ENCODE measurements at places on chromosomes 11 and 22.

- DNase-seq = no peak
These were observed 99.4 kb downstream of the AASDHPPT start for GRCh38 chr11:106176817-106177216.

DNA sequence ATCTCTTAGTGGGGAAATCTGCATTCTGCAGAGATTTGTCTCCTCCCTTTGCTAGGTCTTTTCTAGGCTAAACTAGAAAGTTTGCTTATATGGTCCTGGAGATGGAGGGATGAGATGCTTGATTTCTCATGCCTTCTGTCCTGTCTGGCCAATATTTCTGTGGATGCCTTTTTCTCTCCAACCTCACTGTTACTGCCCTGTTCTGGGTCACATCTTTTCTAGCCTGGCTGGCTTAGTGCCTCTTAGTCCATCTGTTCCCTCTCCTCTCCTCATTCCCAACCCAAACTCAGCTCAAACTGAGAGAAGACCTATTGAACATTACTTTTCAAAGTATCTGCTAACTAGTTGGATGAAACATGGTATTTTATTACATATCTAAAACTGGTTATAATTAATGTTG, 62.0 kb downstream of the RRM1 start:
- DNase-seq = no peak

DNA sequence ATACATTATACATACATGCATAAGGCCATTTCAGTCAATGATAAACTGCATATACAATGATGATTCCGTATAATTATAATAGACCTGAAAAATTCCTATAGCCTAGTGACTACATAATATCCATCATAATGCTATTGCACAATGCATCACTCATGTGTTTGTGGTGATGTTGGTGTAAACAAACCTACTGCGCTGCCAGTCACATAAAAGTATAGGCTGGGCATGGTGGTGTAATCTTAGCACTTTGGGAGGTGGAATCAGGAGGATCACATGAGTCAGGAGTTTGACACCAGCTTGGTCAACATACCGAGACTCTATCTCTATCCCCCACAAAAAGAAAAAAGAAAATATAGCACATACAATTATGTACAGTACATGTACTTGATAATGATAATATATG, 163.7 kb upstream of the DDI1 start:
- DNase-seq = no peak

DNA sequence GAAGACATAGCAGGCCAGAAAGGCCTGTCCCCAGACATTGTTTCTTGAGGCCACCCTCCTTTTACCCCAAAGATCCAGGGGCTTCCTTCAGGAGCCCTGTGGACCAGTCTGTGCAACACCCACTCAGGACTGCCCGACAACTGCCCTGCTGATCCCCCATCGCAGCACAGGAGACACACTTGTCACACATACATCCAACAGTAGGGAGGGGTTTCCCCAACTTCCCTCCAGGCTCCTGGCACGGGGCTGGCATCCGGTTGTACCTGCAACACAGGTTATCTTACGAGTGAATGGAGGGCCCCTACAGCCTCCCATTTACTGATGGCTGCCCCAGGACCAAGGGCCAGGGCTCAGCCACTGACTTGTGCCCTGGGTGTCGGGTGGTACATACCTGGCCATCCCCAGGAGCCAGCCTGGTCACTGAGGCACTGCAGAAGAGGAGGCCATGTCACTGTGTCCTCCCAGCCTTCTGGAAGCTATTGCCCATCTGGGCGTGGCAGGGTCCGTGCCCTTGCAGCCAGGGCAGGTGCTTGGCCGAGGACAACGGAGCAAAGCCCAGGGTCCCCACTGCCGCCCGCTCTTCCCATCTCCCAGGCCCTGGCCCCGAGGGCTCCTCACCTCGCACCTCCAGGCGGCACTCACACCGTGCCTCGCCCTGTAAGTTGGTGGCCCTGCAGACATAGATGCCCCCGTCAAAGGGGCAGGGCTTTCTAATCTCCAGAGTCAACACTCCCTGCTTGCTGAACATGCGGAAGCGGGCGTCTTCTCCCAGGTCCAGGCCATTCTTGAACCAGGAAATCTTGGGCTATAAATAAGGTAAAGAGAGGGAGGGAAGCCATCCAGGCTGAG, 20.8 kb downstream of the MYBPC3 start:
- DNase-seq = no peak

GRCh38 chr11:86589856-86590589, 82.4 kb downstream of the ME3 start:
- no peak for DNase-seq

DNA sequence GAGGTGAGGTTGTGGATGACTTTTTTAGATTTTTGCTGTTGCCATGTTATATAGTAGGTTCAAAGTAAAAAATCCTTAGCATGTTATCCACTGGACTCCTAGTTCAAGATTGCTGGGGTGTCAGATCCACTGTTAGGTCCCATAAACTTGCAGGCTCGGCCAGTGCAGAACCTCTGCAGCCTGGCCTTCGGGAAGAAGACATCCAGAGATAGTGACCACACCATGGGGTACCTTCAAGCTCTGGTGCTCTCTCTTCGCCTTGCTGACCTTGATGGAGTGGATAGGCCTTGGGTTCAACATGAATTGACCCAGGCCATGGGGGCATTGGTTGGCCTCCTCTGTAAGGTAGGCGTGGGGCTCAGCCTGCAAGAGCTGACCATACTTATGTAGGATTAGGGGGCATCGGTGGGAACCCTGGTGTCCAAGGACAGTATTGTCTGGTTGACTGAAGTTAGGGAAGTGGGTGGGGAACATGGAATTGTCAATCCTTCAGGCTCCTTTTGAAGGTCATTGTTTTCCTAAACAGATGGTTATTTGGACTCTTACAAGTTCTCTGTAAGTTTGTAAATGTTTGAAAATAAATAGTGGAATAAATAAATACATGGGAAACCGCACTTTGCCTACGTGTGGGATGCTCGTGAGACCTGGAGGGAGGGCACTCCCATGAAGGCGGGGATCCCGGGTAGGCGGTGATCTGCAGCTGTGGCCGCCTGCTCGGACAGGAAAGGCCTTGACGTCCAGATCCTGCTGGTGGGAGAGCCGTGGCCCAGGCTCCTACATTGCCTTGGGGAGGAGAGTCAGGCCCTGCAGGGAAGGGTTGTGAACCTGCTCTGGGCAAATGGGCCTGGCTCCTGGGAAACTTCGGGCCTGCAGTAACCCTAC, 37.1 kb downstream of the BCR start:
- no peak for DNase-seq

GRCh38 chr22:29998627-29999384, 81.5 kb upstream of the HORMAD2 start:
- DNase-seq = no peak

DNA sequence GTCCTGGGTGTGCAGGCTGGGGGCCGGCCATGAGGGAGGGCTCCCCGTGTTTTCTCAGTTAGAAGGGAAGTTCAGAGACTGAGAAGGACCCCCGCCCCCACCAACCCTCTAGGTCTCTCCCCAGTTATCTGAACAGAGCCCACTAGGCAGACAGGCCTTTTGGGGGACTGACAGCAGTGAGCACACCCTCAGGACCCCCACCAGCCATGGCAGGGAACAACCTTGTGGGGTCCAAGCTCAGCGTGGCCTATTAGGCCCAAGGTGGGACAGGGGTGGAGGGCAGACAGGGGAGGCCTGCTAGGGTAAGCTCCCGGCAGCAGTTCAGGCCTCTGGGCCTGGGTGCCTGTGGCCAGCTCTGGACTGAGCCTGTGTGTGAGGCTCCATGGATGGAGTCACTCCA, 5.6 kb downstream of the LRRC75B start:
- DNase-seq = no peak

DNA sequence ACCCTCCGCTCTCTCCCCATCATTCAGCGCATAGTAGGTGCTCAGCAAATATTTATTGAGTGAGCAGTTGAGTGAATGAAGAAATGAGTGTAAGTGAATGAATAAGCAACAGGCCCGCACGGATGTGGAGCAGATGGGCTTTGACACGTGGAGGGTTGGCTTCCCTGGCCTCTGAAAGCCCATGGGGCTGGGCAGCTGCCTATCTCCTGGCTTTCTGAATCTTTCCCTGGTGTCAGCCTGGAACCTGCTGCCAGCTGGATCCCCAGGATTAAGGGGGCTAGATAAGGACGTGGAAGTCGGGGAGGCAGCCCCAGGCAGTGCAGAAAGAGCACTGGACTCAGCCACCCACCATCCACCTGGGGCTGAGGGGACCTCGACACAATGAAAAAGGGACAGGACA, 12.6 kb downstream of the IL2RB start:
- DNase-seq = no peak

- no peak for DNase-seq
These were observed 27.8 kb downstream of the PIK3C2A start for GRCh38 chr11:17179970-17180369.

DNA sequence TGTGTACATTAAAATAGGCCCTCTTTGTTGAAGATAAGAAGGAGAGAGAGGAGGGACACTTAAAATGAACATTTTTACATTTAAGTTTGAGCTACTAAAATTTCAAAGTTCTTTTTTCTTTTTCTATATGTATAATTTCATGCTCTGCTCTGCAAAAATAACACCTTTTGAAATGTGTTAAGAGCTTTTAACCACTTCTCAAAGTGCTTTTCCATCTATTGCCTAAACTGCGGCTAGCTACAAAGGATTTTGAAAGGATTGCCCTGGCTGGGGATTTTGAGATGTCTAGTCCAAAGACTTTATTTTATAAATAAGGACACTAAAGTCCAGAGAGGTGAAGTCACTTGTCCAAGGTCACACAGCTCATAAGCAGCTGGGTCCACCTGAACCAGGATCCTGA, 138.5 kb downstream of the CCDC81 start:
- no peak for DNase-seq

GRCh38 chr11:68976563-68976962, 4.2 kb downstream of the MRGPRD start:
- DNase-seq = no peak

DNA sequence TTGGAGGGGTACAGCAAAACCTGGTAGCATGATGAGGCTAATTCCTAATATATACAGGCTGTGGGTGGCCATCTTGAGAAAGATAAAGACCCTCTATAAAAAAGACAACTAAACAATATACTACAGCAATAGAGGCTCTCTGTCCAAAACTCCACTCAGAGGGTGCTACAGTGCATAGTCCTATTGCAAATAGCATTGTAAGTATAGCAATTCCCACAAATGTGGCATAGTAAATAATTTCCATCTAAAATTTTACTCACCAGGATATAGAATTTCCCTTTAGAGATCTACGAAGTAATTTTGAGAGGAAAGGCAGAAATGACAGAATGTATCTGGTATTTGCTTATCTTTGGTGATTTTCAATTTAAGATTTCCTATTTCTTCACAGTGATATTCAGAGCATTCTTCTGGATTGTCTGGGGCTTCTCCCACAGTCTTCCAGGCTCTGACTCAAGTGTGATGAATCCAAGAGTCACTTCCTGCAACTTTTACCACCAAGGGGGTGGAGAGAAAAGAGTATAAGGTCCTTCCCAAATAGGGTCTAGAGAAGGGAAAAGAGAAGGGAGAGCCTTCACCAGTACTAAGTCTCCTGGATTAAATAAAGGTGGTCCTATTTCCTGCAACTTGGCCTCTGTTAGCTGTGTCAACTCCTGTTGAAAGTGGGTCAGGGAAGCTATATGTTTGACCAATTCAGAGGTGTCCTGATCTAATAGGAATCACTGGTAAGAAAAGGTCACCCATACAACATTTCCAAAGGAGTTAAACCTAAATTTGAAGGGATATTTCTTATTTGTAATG, 1054.7 kb upstream of the CNTN5 start:
- DNase-seq = no peak

GRCh38 chr22:27100789-27101188, 443.4 kb downstream of the MIAT start:
- DNase-seq = no peak

GRCh38 chr22:42433754-42434682, 1.8 kb upstream of the NFAM1 start:
- DNase-seq = no peak

- DNase-seq = no peak
These were observed 13.9 kb downstream of the CCND1 start for GRCh38 chr11:69654660-69655478.

DNA sequence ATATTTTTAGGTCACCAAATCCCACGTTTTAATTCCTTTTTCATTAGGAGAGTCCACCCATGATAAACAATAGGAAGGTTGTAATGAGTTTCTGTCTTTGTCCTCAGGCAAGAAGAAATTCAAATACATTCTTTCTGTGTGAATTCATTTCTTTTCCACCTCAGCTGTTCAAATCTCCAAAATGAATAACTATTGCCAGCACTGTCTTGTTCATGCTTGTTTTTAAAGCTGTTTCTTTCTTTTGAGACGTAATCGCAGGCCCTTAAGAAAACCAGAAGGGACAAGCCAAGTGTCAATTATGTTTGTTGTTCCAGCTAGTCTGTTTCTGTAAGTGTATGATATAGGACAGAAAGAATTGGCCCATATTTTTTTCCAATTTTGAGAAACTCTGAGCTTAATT, 20.2 kb downstream of the MMP27 start:
- DNase-seq = no peak

GRCh38 chr11:31641477-31642062, 132.0 kb downstream of the ELP4 start:
- no peak for DNase-seq

DNA sequence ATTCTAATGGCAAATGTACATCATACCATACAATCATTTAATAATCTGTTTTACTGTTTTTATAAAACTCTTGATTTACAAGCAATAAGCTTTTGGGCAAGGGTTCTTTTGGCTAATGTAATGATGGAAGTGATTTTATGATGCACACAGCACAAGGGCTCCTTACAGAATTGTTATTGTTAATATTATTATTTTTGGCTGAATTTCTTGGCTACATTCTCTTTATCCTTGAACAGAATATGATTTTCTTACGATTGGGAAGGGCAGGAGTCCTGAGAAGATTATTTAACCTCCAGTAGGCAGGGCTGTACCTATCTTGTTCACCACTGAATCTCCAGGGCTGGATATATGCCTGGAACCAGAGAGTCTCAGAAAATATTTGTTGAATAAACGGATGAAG, 70.4 kb upstream of the ARHGAP20 start:
- no peak for DNase-seq

- DNase-seq = no peak
These were observed 140.4 kb upstream of the C11orf58 start for GRCh38 chr11:16598032-16598431.

- DNase-seq = no peak
These were observed 219.0 kb upstream of the NAV2 start for GRCh38 chr11:19493446-19494213.

- no peak for DNase-seq
These were observed 175.5 kb upstream of the PDGFD start for GRCh38 chr11:104339380-104339831.

DNA sequence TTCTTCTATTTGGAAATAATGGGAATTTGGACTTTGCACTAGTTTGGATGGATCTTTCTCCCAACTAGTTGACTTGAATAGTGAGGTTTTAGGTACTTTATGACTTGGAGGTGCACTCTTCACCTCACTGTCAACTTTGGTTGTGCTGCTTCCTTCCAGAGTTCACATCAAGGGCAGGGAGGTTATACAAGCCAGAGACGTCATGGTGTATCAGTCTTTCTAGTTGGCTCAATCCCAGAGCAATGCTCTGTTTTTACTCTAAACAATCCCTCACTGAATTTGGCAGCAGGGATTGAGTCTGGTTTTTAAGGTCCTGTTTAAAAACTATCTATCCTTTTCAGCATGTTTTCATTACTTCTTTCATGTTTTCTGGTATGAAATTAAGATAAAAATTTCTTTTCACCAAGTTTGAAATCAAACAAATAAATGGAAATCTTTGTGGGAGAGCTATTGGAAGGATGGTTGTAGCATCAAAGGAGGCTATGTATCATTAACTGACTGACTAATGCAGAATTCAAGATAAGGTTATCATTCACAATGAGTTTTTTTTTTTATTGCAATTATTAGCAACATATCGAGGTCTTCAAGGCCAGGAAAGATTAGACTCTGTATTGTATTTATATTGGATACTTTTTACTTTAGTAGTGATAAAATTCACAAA, 28.0 kb upstream of the ZBED5 start:
- DNase-seq = no peak

GRCh38 chr11:19394525-19395016, 153.8 kb upstream of the E2F8 start:
- DNase-seq = no peak

Measured in stimulated activated CD4-positive, alpha-beta T cell treated with anti-CD3 and anti-CD28 coated beads, TNF-alpha, amount 100 ng/mL, for 4 hours (primary cell).